ENCODE measurements at places on chromosomes 13 and 19. TPM values are rescaled to one million over a fixed set of nuclear protein-coding genes. Genes with fewer than 3 reads are reported as not detected.

Gene ZNF765
- 9.6 TPM for total RNA-seq

Gene ZNF541
- 1.5 TPM for total RNA-seq

Gene FAAP24
- total RNA-seq = 1.2 TPM

Gene KCNRG
- 0.73 TPM for total RNA-seq

Gene NOTCH3
- not detected for total RNA-seq

Gene ENOX1
- total RNA-seq = not detected

Gene ZNF850
- 1.5 TPM for total RNA-seq

Gene UGGT2
- not detected for total RNA-seq

Gene COG3
- total RNA-seq = 47.6 TPM

Gene DCT
- total RNA-seq = 0.28 TPM

Gene RNF17
- total RNA-seq = not detected

Gene TTYH1
- total RNA-seq = not detected

Gene ADAT3
- 7.3 TPM for total RNA-seq

Gene TMPRSS9
- not detected for total RNA-seq

Gene ZSCAN5B
- not detected for total RNA-seq

Gene IZUMO2
- total RNA-seq = not detected

Gene ZNF85
- total RNA-seq = 4.9 TPM

Gene LRRC8E
- total RNA-seq = not detected

Gene ZNF154
- 15.7 TPM for total RNA-seq

Gene SLC6A16
- 2.5 TPM for total RNA-seq

Gene SULT2A1
- not detected for total RNA-seq

Gene CD22
- total RNA-seq = 7.9 TPM

Gene ATXN8OS
- not detected for total RNA-seq

Gene ZNF135
- 1.2 TPM for total RNA-seq

Gene ZNF560
- not detected for total RNA-seq

Gene EFNA2
- not detected for total RNA-seq
